ENCODE measurements at places on chromosomes 5 and 9.

DNA sequence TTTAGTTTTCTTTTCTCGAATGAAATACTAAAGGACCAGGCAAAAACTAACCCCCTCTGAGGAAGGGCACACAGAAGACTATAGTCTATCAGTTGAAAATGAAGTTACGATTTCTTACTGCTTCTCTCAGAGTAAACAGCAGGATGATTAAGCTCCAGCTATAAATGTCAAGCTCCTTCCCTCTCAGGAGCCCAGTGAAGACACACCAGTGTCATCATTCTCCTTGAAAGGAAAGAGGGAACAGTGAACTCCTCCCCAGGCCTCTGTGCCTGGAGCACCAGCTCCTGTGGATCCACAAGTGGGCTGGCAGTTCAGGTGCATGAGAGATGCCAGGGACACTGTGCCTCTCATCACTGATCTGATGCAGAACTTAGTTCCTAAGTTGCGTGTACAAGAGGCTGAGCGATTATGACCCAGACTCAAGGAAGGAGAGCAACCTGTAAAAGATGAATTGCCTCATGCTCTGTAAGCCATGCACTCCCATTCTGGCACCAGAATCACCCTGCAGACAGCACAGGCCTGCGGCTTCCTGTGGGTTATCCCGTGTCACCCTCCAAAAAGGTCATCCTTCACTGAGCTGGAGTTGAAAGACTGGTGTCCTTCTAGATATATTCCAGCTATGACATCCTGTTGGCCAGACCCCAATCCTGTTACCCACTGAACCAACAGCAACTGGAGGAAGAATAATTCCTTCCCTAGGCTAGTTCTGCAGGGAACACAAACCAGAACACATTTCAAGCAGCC lies 394.0 kb downstream of the SEMA5A start:
- DNase-seq: no peak

- DNase-seq: no peak
Measured at GRCh38 chr5:163105456-163105855, 331.9 kb upstream of the CCNG1 start.

GRCh38 chr5:92402956-92403702 lies 1020.0 kb upstream of the ARRDC3 start:
- DNase-seq: no peak

GRCh38 chr9:37715991-37716505 lies 37.6 kb upstream of the TRMT10B start:
- DNase-seq: no peak

DNA sequence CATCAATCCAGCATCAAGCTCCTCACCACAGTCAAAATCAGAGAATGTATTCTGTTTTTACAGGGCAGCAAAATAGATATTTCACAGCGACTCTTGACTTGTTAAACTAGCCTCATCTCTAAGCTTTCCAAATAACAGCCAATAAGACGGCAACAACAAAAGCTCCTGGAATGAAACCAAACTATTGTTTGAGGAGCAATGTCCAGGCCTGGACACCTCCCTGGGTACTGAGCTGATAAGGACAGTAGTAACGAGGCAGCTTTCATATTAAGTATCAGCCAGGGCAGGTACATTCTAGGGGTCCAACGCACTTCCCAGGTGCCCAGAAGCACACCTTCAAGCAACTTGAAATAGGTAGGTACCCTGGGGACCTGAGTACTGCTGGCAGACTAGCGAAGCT lies 260.3 kb downstream of the ENC1 start:
- no peak for DNase-seq

GRCh38 chr5:52607227-52607824 lies 180.4 kb upstream of the ITGA1 start:
- DNase-seq: no peak

- no peak for DNase-seq
Measured at GRCh38 chr5:170662966-170663365, 120.6 kb upstream of the GABRP start.

DNA sequence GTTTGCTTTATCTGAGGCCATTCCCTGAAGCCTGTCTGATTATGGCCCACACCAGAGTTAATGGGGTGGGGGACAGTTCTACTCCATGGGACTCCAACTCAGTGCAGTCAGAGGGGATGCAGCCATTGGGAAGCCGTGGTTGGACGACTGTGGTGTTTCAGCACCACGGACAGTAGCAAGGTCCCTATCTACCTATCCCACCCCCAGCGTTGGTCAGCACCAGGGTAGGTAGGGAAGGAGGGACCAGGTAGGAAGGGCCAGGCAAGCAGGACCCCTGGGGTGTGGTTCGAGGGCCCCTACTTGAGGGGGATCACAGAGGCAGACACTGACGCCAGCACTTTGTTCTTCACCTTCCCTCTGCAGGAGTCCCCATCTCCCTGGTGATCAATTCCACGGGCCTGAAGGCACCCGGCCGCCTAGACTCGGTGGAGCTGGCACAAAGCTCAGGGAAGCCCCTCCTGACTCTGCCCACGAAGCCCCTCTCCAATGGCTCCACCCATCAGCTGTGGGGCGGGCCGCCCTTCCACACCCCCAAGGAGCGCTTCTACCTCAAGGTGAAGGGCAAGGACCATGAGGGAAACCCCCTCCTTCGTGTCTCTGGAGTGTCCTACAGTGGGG lies 33.2 kb downstream of the HMCN2 start:
- peak; percentile 35 for DNase-seq

DNA sequence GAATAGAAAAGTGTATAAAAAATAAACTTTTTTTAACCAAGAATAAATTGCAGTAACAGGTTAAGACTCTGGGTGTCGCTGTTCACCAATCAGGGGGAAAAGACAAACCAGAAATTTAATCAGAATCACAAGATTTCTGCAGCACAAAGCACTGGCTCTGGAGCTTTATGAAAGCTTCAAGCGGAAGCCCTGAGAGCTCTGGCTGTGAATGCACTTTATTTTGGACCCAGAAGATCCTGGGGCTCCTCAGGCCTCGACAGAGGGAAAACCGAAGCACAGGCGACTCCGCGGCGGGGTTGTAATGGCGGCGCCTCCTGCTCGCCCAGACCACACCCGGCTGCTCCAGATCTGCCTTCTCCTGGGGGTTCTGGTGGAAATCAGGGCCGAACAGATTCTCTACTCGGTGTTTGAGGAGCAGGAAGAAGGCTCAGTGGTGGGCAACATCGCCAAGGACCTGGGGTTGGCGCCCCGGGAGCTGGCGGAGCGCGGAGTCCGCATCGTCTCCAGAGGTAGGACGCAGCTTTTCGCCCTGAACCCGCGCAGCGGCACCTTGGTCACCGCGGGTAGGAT lies at the start of gene PCDHGA4:
Gene PCDHGA4, plus strand, starts transcription at position 122 of the 570 bp plus-strand sequence. Its CDS starts 87 bp downstream, at position 209.
- peak; percentile 26 for DNase-seq

- DNase-seq: no peak
Measured at GRCh38 chr9:88364706-88365105, 23.5 kb upstream of the SPIN1 start.

DNA sequence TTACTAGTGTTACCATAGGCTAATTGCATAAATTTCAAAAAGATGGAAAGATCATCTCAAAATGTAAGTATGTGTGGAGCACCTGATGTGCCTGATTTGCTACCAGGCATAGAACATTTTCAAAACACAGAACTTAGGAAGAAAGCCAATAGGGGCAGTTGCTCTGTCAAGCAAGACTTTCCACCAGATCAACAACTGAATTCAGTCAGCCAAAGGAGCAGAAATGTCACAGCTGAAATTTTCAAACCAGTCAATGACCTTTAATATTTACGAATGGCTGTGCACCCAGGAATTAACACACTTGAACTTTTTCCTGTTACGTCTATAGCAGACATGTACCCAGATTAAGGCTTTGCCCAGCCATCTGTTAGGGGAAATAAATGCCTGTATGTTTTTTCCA lies 452.8 kb upstream of the PTGER4 start:
- no peak for DNase-seq

DNA sequence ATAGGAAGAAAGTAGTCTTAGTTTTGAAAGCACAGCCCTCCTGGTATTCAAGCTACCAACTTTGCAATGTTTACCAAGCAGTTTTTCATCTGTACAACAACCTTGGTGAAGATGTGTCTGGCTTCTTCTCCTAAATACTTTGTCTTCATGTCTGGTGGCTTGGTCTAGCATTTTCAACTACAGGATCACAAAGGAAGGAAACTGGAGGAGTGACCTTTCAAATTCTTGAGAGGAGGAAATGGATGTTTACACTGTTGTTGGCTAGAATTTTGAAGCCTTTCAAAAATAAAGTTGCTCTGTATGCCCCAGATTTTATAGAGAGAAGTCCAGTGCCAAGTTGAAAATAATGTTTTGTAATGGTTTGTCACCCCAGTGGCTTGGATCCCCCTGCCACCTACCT lies 16.3 kb downstream of the PAM start:
- no peak for DNase-seq

GRCh38 chr5:41649659-41650058 lies 139.3 kb upstream of the PLCXD3 start:
- DNase-seq: no peak

- DNase-seq: peak; percentile 7
Measured at GRCh38 chr5:135724617-135725016, 109.8 kb upstream of the SLC25A48 start.

- DNase-seq: no peak
Measured at GRCh38 chr9:74497748-74498620, 849 bp downstream of the RORB start.

- DNase-seq: no peak
Measured at GRCh38 chr9:38022995-38023394, 46.0 kb downstream of the SHB start.
